Stimulated activated CD8-positive, alpha-beta memory T cell treated with anti-CD3 and anti-CD28 coated beads, Interleukin-4, amount 100 ng/mL, for 48 hours (primary cell): ENCODE measurements at places on chromosomes 3 and 15.
A peak's percentile ranks its signal among the peaks of the same experiment; 100 is the strongest.

DNA sequence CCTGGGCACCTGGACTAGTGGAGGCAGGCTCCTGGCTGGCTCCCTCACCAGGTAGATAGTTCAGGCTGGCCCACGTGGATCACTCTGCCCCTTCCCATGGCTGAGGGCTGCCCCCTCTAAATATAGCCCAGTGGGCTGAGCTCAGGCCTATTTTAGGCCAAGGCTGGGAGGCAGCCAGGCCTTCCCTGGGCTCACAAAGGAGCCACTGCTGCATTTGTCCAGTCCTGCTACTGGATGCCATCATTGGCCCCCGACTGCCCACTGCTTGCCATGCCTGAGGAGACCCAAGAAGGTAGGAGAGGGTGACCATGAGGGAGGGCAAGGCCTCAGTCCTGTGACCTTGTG, at the start of gene LSMEM2:
Gene LSMEM2, plus strand, starts transcription at position 208 of the 345 bp plus-strand sequence. Its CDS starts 27 bp downstream, at position 235.
- DNase-seq, result no peak

GRCh38 chr3:82080261-82080660, 318.8 kb upstream of the GBE1 start:
- DNase-seq, result no peak

GRCh38 chr3:177371146-177371545, 173.9 kb upstream of the TBL1XR1 start:
- DNase-seq, result no peak

DNA sequence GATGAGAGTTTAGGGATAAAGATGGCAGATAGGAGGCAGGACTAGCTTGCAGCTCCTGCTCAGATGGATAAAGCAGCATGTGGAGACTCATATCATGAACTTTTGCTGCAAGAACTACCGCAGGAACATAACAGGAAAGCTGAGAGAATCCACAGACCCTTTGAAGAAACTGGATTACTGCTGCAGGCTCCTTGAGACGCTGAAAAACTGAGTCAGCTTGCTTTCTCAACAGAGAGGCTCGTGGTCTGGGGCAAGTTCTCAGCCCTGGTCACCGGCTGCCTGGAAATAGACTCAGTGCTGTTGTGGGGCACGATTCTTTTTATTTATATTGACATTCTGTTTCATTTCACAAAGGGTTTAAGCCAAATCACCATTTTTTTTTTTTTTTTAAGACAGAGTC, 28.8 kb upstream of the TRIM59 start:
- DNase-seq, result no peak

DNA sequence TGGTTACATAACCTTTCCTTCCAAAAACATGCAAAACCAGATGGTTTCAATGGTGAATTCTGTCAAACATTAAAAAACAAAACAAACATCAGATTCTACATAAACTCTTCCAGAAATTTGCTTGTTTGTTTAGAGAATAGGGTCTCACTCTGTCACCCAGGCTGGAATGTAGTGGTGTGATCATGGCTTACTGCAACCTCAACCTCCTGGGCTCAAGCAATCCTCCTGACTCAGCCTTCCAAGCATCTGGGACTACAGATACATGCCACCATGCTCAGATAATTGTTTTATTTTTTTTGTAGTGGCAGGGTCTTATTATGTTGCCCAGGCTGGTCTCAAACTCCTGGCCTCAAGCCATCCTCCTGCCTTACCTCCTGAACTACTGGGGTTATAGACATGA, 36.1 kb downstream of the FBXL2 start:
- DNase-seq, result no peak

DNA sequence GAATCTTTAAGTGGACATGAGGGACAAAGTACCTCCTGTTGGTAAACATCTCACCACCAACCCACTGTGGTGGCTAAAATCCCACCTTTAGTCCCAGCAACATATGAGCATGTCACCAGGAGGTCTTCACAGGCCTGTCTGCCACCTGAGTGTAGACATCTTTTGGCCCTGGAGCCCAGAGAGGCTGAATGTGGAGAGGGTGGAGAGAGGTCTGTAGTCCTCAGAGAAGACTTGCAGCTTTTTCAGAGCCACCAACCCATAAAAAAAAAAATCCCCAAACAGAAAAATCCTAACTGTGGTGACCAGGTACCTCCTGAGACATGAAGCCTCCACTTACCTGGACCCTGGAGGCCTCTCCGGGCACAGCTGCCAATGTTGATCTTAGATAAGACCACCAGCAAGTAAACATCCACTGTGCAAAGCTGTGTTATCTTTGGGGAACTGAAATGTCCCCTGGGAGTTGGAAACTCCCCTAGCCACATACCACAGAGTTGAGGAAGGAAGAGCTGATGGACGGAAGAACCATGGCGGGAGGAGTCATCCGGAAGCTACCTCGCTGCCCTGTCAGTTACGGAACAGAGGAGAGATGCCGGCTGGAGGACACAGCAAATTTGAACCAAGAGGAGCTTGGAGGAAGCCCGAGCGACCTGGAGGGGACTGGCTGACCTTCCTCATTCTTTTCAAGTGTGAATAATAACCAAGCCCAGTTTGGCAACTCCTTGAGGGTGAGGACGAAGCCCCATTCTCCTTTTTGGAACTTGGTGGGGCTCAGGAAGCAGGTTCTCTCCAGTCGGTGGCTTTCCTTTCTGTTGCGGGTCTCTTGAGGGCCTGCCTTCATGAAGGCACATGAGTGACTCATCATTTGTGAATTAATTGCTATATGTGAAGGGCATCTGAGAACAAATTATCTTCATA, at the start of gene GHRL:
Gene GHRL, minus strand, starts transcription at position 443 of the 915 bp plus-strand sequence. CDS start 2,767 bp downstream, outside the sequence.
- DNase-seq, result no peak

DNA sequence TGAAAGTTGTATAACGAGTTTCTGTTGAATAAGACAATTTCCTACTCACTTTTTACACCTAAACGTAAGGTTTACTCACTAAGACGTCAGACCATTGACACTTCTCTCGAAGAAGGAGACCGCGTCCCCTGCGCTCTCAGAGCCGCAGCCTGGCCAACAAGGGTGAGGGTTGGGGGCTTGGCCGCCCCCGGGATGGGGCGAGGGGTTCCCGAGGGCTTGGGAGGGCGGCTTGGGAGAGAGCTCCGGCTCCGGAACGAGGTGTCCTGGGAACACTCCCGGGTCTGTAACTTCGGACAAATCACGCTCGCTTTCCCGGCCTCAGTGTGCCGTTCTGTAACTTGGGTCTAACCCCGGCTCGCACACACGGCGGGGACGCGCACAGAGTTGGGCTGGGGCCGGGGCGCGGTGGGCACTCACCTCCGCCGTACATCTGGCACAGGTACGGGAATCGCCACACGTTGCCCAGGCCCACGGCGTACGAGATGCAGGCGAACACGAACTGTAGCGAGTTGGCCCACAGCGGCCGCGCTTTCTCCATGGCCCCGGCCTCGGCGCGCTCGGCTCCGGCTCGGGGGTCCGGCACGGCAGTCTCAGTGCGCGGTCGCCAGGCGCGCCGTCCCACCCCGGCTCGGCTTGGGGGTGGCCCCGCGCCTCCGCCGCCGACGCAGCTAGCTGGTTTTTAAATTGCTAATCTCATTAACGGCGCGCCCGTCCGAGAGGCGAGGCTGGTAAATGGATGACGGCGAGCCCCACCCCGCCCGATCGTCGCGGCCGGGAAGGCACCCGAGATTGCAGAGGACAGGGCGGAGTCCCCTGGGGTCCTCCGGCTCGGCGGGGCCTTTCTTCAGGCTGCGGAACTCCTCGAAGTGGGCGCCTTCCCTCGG, at the start of gene SLC6A20:
Gene SLC6A20, minus strand, starts transcription at position 655 of the 884 bp plus-strand sequence. Its CDS starts 117 bp downstream, at position 538.
- peak; percentile 34 for DNase-seq

DNA sequence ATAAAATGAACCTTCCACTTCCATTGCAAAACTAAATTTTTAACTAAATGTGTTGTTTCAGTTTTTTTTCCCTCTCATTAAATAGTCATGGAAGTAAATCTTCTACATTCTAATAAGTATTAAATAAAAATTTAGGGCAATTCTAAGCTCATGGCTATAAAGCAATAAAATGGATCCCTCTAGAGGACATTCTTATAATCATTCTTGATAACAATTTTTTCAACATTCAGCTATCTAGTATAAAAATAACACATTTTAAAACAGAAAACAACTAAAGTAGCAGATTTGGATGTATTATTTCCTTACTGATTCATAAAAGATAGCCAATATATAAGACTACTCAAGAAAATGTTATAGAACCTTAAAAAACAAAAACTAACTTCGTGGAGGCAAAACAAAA, 393.1 kb downstream of the PLOD2 start:
- DNase-seq, result no peak

GRCh38 chr15:64634027-64634426, 141.4 kb downstream of the RBPMS2 start:
- DNase-seq, result peak; percentile 49

- DNase-seq, result no peak
Observed at GRCh38 chr15:65343374-65343981, 34.3 kb downstream of the IGDCC3 start.

DNA sequence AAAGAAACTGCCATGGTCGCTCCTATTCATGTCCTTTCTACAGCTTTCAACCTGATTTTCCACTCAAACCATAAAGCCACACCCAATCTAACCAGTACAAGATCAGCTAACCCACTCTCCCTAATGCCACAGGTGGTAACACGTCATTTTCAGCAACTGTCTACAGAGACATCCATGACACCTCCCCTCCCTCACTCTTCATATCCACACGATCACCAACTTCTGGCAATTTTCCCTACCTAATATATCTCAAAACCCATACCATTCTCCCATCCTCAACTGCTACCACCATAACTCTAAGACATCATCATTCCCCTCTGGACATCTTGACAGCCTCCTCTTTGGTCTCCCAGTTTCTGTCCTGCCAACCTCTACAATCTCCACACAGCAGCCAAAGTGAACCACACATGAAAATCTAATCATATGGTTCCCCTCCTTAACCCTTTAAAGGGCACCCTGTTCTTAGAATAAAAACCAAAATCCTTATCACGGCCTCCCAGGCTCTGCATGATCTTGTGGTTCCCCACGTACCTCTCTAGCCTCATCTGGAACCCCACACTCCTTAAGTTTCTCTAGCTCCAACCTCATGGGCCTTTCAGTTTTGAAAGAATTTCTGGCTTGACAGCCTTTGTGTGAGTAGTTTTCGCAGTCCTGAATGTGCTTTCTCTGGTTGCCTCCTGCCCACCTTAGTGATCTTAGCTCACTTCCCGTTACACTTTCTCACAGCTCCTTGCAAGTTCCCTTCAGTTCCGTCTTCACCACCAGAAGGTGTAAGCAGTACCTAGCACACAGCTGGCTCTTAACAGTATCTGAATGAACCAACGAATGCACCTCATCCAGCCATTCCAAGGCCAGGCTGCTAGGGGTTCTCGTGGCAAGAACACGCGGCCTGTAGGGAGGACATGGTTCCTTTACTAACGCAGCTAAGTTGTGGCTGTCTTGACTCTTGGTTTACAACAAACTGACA, 33.4 kb downstream of the SPINK8 start:
- DNase-seq, result peak; percentile 53

GRCh38 chr15:58362262-58362922, 69.4 kb upstream of the LIPC start:
- DNase-seq, result no peak

GRCh38 chr3:4972652-4973643, 6.3 kb upstream of the BHLHE40 start:
- no peak for DNase-seq

DNA sequence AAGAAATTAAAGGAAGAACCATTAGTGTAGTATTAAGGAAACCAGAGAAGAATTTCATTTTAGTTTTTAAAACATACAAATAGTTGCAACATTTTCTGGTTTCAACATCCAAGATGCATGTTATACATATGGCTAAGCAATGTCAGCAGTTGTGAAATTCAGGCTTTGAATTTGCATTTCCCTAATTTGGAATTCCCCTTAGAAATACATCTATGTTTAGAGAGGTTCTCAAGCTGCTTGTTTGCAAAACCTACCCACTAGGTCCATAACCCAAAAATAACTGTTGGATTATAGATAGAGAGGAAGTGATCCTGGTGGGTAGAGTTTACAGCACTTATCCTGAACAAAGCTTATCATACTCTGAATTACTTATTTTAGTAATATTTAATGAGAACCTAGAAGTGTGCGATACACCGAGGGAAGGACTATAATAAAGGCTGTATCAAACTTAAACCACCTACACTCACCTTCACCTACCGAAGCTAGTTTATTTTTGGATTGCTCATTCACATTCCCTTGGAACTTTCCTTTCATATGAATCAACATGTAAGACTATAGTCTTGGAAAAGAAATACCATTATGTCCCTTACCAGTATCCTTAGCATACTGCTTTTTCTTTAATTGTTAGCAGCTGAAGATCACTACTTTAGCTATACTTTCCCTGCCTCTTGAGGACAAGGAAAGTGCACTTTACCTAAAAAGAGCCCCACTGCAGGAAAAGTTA, 60.6 kb downstream of the CHAC1 start:
- no peak for DNase-seq

GRCh38 chr3:174408310-174408709, 450.8 kb upstream of the NAALADL2 start:
- no peak for DNase-seq

DNA sequence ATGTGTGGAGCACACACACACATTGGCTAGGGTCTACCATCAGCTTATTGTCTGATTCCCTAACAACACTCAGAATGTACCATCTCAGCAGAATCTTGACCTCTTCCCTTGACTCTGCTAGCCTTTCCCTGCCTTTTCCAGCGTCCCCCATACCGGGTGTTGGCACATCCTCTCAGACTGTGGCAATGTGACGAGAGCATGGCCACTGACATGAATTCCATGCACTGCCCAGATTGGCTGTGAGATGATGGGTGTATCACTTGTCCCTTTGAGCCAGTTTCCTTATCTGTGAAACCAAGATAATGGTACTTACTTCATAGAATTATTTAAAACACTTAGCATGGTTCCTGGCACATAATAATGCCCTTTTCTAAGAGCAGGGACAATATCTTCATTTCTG, 60.3 kb upstream of the EIF1B start:
- DNase-seq, result no peak
